ENCODE measurements at places on chromosomes 5 and 9.

- DNase-seq, result peak; percentile 62
Observed at GRCh38 chr9:127349483-127350113, 47.4 kb upstream of the SLC2A8 start.

DNA sequence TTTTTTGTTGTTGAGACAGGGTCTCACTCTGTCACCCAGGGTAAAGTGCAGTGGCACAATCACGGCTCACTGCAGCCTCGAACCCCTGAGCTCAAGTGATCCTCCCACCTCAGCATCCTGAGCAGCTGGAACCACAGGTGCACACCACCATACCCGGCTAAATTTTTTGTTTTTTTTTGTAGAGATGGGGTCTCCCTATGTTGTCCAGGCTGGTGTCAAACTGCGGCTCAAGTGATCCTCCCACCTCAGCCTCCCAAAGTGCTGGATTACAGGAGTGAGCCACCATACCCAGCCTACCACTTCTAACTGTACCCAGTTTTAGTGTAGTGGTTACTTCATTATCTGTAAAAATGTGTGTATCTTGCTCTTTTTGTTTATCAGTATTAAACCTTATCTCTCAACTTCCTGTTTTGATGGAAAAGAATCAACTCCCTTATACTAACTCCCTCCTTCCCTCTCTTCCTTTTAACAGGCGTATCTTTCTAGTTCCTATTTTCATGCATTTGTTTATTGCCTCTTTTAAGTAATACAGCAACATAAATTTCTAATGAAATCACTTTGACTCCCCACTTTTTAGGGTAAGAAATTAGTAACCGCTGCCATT, 33.1 kb downstream of the GRAMD2B start:
- no peak for DNase-seq

DNA sequence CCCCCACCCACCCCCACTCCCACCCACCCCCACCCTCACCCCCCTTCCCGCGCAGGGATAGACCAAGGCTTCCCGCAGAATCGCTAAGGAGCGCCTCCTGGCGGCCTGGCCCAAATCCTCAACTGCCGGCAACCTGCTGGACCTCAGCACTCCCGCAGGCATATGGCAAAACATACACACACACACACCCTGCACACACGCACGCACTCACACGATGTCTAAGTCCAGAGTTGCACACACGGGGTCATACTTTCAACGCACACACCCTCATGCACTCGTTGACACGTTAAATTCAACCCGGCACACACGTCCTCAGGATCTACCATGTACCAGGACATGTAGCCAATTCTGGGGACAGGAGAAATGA, 1.7 kb downstream of the CPLX2 start:
- peak; percentile 56 for DNase-seq

DNA sequence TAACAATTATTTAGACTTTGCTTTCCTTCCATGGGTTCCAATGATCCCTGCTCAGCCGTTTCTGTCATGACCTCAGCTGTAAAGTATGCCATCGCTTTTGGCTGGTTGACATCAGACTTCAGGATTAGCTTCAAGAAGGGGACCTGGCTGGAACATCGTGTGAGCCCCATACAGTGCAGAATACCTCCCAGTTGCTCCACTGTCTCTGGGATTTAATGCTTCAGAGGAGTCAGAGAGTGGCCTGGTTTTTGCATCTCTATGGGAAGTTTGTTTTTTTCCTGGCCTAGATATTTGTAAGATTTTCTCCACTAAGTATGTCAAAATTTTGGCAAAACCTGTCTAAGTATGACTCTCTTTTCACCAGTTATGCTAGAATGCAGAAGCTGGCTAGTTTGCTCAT, 216.9 kb downstream of the GABBR2 start:
- no peak for DNase-seq
